ENCODE measurements at places on chromosomes 12 and 14. TPM values are rescaled to one million over a fixed set of nuclear protein-coding genes. Genes with fewer than 3 reads are reported as not detected.

DNA sequence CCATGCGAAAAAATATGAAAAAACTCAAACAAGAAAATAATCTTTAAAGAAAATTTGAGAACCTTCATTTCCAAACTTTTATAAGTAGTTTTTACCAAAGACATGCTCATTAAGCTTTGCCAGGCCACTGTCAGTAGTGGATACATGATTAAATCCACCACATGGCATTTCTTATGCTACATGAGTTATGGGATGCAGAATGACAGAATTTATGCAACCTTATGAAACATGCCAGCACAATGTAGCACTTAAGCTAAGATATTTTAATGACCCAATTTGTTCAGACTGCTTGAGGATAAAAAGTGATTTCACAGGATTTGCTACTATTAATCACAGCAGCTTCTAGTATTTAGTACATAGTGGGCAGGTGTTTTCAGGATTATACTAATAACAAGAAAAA lies 123.3 kb downstream of the ATP23 start:
- DNase-seq, result no peak

- DNase-seq, result no peak
Observed at GRCh38 chr12:53425515-53426150, 2.0 kb downstream of the AMHR2 start.

DNA sequence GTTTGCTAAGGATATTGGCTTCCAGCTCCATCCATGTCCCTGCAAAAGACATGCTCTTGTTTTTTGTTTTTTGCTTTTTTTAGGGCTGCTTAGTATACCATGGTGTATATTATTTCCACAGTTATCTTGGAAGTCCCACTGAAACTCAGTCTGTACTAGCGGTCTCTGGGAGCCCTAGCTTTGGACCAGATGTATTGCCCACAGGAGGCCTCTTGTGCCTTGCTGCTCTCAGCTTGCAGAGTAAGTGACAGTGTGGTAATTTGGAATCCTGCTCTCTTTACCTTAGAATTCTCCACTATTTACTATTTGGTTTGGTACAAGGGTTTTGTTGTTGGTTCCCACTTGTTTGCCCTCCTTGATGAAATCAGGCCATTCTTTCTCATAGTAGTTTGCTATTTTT lies 1022.9 kb downstream of the LRFN5 start:
- no peak for DNase-seq

- no peak for DNase-seq
Observed at GRCh38 chr12:3905664-3906063, 32.5 kb upstream of the PARP11 start.

GRCh38 chr12:121086781-121087295 lies 45.8 kb upstream of the P2RX7 start:
- DNase-seq, result no peak

GRCh38 chr14:81329640-81330381 lies 70.3 kb downstream of the STON2 start:
- DNase-seq, result no peak

GRCh38 chr12:31929027-31929526 lies 30.1 kb upstream of the RESF1 start:
- DNase-seq, result no peak

GRCh38 chr12:47155457-47156166 lies 75.9 kb upstream of the AMIGO2 start:
- no peak for DNase-seq

GRCh38 chr12:65998536-65999530 lies 131.7 kb downstream of the LLPH start:
- DNase-seq, result no peak

DNA sequence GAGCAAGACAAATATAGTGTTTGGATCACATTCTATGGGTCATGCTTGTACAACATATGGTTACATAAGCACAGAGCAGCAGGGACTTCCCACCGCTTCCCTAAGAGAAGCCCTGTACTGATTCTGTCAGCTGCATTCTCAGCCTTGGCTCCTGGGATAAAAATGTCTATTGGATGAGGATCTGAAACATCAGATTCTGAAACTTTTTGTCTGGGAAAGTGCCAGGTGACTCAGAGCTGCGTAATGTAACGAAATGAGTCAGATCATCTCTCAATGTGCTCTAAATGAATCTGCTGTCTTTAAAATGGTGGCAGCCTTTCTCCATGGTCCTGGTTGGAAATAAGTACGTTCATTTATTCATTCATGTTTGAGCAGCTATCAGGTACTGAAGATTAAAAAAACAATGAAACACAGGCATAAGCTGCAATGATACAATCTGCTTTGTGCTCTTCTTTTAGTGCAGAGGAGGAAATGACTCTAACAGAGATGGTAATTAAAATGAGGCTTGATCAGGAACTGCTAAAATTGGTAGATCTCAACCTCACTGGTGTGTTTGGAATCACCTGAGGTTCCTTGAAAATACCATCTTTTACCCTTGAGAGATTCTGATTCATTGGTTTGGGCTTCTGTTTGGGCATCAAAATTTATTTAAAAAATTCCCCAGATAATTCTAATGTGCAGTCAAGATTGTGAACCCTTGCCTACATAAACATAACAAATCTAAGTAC lies 99.1 kb upstream of the NAP1L1 start:
- no peak for DNase-seq

GRCh38 chr14:99684410-99684934 lies 374 bp downstream of the CYP46A1 start:
- no peak for DNase-seq

GRCh38 chr12:47110718-47111391 lies 31.1 kb upstream of the AMIGO2 start:
- DNase-seq, result no peak

GRCh38 chr12:10889226-10889625 lies 5.2 kb upstream of the PRH1 start:
- DNase-seq, result no peak

DNA sequence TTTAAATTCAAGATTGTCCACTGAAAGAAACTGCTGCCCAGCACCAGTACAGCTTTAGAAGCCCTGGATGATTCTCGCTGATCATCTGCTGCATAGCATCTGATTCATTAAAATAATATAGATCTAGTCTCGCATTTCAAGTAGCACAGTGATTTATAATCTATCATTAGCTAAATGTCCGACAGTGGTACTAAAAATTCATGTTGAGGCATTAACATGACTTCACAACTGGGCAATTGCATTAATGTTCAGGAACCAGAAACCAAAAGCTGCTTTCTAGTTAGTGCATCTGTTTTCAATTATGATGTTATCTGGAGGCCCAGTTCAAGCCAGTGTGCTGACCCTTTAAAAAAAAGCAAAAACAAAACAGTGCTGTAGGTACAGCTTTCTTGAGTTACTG lies 1987.2 kb upstream of the SEL1L start:
- DNase-seq, result no peak

- DNase-seq, result no peak
Observed at GRCh38 chr12:19707948-19708409, 268.7 kb downstream of the AEBP2 start.

DNA sequence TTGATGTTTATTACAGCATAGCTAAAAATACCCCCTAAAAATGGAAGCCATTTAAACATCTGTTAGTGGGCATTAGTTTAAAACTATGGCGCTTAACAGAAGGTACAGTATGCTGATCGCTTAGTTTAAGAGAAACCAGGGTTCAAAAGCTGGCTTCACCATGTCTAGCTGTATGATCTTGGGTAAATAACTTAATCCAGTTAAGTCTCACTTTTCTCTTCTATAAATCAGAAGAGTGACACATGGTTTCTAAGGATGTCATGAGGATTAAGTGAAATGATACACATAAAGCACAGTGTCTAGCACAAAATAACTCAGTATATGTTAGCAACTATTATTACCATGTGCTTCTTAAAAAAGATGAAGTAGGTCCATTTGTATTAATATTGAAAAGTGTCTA lies 38.7 kb downstream of the STK38L start:
- DNase-seq, result no peak

- DNase-seq, result no peak
Observed at GRCh38 chr12:49730568-49731101, 10.7 kb upstream of the TMBIM6 start.

- DNase-seq, result no peak
Observed at GRCh38 chr14:87013583-87013982, 979.4 kb downstream of the GALC start.

DNA sequence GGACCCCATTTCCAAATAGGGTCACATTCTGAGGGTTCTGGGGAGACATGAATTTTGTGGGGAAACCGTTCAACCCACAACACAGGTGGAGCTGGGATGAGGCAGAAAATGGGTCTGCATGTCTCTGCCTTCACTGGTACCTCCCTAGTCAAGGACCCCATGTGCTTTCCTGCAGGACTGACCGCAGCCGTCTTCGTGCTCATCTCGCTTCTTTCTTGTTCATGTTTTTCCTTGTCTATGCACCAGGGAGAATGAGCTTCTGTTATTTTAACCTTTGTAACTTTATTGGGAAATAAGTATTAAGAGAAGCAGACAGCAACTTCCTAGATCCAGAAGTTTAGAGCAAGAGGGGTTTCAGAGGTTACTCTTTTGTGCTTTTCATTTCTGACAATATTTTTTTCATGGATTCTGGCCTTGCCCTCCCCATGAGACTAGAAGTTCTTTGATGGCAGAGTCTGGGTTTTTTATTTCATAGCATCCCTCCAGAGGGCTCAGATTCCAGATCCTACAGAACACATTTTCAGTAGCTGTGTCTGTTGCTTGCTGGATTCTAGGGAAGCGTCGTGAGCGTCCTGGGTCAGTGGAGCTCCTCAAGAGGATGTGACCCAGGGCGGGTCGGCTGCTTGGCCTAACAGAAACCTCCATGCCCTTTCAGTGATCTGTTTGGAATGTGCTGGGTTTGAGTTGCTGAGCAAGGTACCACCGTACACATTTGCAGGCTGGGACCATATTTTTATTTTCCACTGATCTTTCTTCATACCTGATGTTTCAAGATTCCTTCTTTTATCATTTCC lies 104.2 kb downstream of the ADGRD1 start:
- DNase-seq, result no peak

DNA sequence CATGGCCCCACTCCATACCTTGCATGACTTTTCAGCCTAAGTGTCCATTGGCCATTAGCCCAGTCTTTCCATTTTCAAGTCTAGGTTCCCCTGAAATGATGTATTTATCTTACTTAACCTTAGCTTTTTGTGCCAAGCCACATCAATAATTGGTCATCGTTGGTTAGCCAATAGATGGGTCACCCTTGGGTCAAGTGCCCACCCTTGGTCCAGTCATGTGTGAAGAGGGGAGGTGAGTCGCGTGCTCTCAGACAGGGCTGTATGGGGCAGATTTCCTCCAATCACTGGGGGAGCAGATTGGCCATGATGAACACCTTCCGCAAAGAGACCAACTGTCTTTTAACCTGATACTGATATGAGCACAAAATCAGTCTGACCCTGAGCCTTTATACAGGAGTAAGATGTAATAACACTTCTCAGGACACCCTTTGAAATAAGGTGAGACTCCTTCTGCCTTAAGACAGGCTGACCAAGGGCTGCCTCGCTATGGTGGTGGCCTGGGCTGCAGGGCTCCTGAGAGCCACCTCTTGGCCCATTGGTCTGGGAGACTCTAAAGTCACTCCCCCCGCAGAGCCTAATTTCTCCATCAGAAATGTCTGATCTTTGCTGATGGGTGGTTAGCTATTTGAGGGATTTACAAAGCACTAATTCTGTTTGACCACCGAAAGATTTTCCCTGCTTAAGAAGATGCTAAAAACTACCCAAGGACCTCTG lies 143.2 kb downstream of the ZFP36L1 start:
- no peak for DNase-seq

- no peak for DNase-seq
Observed at GRCh38 chr12:12379831-12380730, 23.2 kb downstream of the BORCS5 start.

- DNase-seq, result no peak
Observed at GRCh38 chr12:42828836-42829235, 239.3 kb upstream of the PRICKLE1 start.

DNA sequence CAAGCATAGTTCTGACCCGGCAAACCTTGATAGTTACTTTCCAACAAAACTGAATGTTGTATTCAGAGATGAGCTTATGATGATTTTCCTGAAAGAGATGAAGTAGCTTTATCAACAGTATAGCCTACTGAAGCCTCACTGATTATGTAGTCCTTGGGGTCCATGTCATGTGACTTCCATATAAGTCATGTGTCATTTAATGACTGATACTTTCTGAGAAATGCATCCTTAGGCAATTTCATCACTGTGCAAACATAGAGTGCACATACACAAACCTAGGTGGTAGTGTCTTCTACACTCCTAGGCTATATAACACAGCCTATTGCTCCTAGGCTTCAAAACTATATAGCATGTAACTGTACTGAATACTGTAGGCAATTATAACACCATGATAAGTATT lies 28.5 kb upstream of the TUBA1C start:
- no peak for DNase-seq

DNA sequence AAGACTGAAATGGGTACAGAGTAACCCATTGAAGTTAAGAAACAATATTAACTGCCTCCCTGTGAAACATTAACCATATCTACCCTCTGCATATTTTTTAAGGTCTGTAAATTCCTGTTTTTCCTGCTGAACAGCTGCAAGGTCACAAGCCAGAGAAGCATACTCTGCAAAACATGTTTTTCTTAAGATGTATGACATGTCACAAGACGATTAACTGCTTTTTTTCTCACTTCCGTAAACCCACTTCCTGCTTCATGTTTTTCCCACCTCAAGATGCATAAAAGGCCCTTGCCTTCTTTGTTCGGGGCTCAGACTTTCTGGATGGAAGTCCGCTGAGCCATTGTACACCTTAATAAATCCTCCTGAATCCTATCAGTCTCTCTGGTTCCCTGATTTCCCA lies 504.7 kb upstream of the MIS18BP1 start:
- DNase-seq, result no peak

GRCh38 chr14:103492156-103492925 lies 30.3 kb downstream of the CKB start:
- no peak for DNase-seq

DNA sequence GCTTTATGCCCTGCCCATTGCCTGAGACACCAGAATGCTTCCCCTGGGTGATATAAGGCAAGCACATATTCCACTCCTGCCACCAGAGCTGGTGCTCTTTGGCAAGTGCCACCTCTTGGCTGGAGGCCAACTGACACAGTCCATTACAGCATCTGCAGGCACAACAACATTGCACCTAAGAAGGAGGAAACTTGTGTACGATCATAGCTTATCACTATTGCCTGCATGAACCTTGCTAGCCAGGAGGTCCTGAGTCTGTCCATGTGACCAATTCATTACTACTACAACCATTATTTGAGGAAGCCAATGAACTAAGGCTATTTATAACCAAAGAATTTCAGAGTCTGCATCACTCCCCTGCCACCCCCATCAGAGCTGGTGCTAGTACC lies 119.8 kb upstream of the SCAF11 start:
- DNase-seq, result no peak

Gene TPPP2
- polyA plus RNA-seq, result 0.21 TPM

Gene HECTD1
- polyA plus RNA-seq, result 144 TPM

Gene ZC2HC1C
- polyA plus RNA-seq, result 3.1 TPM

Gene OR4K17
- polyA plus RNA-seq, result not detected

Gene A2M
- 2,062 TPM for polyA plus RNA-seq

Gene TMEM117
- polyA plus RNA-seq, result 5.4 TPM

Gene MORN3
- polyA plus RNA-seq, result 1.9 TPM

Gene A2ML1
- 0.67 TPM for polyA plus RNA-seq

Gene NOP9
- polyA plus RNA-seq, result 21.3 TPM

Gene KRT6C
- not detected for polyA plus RNA-seq

Gene DIP2B
- 33.3 TPM for polyA plus RNA-seq

Gene IPO4
- 20.2 TPM for polyA plus RNA-seq

Gene RNASE11
- not detected for polyA plus RNA-seq
